ENCODE measurements at places on chromosomes 7 and 10. TPM values are rescaled to one million over a fixed set of nuclear protein-coding genes. Genes with fewer than 3 reads are reported as not detected.

- DNase-seq: no peak
Measured at GRCh38 chr7:138515001-138515528, 55.0 kb downstream of the TRIM24 start.

- no peak for DNase-seq
Measured at GRCh38 chr10:16673443-16673842, 143.8 kb downstream of the RSU1 start.

GRCh38 chr10:78597796-78598555, 470.8 kb upstream of the ZMIZ1 start:
- DNase-seq: no peak

- no peak for DNase-seq
Measured at GRCh38 chr10:122864194-122864592, 15.2 kb downstream of the FAM24B start.

TMEM236 gene
- polyA plus RNA-seq: 0.03 TPM

DNA sequence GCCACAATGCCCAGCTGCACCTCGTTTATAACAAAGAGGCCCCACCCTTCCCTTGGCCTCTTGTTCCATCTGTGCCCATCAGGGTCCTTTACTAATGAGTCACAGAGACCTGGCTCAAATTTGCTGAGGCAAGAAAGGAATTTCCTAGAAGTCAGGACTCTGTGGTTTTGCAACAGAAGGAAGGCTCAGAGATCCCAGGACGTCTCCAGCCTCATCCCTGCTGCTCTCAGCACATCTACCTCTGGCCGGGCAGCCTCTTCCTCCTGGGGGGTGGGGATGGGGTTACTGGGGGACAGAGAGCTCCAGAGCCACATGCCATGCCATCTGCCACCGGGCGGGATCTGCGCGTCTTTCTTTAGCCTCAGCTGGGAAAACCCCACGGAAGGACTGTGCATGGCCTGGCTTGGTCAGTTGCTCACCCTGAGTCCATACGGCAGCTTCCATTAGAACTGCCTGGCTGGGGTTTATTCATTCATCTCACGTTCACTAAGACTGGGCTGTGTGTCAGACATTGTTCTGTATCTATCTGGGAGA, 41.9 kb upstream of the PSMG3 start:
- no peak for DNase-seq

WEE2 gene
- polyA plus RNA-seq: not detected

Measured in GM23338 (cell line).